Stimulated activated CD4-positive, alpha-beta T cell treated with anti-CD3 and anti-CD28 coated beads, Interleukin-4, amount 100 ng/mL, for 4 hours (primary cell): ENCODE measurements at places on chromosomes 4 and X.

DNA sequence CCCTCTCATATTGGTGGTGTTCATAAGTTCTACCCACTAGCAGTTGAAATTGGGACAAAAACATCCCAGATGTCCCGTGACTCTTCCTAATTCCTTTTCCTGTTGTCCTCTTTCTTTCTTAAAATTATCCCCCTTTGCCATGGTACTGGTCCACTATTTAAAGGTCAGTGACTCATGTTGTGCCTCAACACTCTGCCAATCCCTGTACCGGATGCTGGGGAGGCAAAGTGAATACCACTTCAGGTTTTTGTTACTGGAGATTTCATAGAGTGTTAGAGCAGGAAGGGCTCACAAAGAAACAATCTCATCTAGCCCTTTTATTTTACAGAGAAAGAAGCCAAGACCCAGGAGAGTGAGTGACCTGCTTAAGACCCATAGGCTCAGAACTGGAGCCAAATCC, 24.6 kb downstream of the SEPTIN11 start:
- DNase-seq = no peak

DNA sequence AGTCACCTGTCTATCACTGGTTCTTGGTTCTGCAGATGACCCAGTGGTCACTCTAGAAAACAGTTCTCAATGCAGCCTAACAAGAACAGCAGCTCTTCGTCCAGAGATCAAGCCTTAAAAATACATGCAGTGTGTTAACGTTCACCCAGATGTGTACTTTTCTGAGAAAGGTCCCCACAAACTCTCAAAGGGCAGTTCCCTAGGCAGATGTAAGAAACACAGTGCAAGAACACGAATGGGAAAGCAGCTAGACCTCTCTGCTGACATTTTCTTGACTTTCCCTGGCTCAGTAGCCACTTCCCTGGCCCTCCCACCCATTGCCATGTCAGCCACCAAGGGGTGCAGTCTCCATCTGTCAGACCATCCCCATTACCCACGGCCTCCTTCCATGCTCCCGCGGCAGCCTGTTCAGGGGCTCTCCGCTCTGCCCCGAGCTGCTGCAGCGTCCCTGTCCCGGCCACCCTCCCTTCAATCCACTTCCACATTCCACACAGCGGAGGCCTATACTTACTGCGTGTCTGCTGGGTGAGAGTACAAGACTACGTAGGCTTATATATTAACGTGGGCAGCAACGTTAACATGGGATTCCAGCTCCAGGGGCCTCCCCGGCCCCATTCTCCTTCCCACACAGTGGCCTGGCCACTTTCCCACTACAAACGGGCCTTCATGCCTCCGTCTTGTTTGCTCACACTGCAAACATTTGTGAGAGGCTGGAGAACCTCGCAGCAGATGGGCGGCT, 34.3 kb downstream of the IRF2 start:
- DNase-seq = no peak

DNA sequence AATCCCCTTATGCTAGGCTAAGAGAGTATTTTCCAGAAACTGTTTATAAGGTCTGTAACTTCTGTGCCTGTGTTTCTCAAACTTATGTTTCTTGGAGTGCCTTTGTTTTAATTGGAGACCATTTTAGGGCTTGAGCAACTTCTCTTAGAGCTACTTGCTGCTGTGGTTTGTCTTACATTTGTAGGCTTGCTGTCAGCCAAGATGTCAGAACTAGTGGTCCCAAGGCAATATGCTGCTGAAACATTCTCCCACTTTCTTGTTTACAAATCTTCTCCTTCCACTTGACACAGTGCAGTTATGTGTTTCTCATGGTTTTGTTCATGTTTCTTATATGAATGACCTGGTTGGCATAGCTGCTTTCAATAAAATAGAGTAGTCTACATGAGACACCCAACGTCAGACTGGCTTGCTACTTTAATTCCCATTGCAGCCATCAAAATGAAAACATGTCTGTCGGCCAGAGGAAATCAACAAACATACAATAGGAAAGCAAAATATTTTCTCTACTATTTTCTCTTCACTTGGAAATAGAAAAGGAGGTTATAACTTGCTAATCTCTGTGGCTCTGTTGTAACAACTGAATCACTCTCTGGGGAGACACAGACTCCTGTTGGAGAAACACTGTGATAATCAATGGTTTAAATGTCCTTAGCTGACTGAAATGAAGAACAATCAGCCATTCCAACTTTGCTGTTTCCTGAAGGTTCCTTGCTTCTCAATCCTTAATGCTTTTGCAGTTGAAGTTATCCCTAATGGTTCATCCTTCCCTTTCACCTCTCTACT, 426.4 kb downstream of the PDGFC start:
- no peak for DNase-seq

GRCh38 chr4:116752027-116752426, 333.3 kb downstream of the TRAM1L1 start:
- no peak for DNase-seq

GRCh38 chrX:38754102-38754790, 47.0 kb upstream of the MID1IP1 start:
- DNase-seq = peak; percentile 3

DNA sequence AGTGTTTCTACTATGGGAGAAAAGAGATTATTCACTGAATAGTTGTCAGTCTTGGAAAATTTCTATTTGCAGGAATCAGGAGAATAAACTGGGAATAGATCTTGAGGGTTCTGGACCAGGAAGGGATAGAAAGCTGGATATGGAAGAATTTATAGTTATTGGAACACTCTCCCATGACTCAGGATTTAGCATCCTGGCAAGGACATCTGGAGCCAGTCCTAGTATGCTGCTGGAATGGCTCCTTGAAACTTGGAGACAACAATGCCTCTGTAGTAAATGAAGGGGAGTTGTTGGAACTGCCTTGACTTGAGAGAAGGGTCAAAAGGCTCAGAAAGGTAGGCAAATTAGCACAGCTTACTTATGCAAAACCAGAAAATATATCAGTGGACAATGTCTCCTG, 23.5 kb upstream of the THOC2 start:
- DNase-seq = no peak

DNA sequence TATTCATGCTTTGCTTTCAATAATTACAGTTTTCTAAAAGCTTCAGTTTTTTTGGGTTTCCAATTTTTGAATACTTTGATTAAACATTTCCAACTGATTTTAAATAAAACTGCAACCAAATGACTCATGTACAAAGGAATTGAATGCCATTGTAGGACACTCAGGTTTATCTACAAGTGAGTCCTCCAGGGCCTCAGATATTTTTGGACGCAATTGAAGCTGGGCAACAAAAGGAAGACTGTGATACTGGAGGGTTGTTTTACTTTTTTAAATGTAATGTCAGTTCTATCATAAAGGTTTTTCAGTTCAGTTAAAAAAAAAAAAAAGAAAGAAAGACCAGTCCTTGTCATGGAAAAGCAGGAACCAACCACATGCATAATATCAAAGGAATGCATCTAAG, 64.2 kb downstream of the MAGEA10 start:
- DNase-seq = no peak

GRCh38 chr4:188550296-188550695, 411.1 kb downstream of the TRIML1 start:
- no peak for DNase-seq

- DNase-seq = no peak
Observed at GRCh38 chr4:165461159-165461821, 82.5 kb downstream of the CPE start.

- no peak for DNase-seq
Observed at GRCh38 chr4:929096-929765, 2.9 kb downstream of the GAK start.

- DNase-seq = no peak
Observed at GRCh38 chrX:15438332-15438731, 54.1 kb upstream of the VEGFD start.

DNA sequence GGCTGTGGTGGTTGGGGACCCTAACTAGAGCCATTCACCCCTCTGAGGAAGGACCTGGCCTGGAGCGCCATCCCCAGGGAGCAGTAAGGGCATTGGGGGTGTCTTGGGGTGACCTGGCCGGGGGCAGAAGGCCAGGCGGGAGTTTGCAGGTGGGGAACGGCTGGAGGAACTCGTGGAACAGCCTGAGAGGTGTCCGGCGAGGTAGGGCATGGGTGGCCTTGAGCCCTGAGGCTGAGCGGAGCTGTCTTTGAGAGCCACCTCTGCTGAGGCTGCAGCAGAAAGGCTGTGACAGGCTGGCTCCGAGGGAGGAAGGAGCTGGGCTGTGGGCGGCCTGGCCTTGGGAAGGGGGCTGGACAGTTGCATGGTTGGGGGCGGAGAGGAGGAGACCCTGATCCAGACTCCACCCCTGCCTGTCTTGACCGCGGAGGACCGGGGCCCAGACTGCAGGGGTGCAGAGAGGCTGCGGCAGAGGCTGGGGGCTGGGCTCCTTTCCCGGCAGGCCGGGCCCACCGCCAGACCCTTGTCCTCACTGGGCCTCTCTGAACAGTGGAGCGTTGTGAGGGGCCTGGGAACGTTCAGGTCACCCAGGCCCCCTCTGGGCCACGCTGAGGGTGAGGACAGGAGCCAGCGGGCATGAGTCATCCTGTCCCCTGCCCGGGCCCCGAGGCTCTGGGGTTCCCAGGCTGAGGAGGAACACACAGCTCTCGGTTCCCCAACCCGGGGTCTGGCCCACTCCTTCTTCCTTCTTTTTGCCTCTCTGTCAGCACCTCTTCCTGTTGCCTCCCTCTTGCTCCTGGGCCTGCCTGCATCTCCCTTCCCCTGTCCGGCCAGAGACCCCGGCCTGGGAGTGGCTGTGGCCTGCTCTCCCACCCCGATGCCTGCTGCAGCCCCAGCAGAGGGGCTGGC, 8.1 kb downstream of the SH3BP2 start:
- no peak for DNase-seq

DNA sequence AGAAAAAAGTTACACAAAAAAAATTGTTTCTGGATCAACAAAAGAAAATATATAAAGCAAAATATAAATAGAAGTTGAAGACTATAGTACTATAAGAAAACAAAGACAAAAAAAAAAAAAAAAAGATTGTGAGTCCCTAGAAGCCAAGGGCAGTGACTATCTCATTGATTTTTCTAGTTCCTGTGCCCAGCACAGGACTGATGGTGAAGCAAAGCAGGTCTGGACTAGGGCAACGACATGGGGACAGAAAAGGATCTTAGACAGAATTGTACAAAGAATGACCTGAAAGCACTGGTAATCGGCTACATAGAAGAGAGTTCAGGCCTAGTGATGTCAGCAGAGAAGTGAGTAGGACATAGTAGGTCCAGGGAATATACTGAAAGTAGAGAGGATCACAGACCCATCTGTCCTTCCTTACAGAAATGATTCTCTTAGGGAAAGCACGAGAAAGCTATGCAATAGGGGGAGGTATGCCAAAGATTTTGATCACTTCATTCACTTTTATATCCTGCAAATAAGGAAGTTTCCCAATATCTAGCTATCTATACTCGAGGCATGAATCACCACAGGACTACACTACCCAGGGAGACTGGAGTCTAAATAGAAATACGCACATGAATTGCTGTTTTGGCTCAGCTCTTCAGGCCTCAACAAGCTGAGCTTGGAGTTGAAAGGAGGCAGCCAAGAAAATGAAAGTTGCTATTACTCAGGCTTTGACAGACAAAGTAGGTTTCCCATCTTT, 230.9 kb upstream of the GPC4 start:
- DNase-seq = no peak

GRCh38 chrX:24528605-24529004, 63.5 kb downstream of the PDK3 start:
- DNase-seq = no peak

GRCh38 chr4:152590179-152591031, 54.5 kb upstream of the FBXW7 start:
- DNase-seq = no peak
